Activated T-helper 1 cell treated with anti-CD3 and anti-CD28 coated beads, Interleukin-12 subunit alpha, Interleukin-12 subunit beta, Interleukin-2, Interleukin-4 antibody, amounts not matched to agents 30 ng/mL and 10 ng/mL and 1 ng/mL, durations not matched to agents 14 hours and 24 hours and 36 hours (primary cell): ENCODE measurements at places on chromosomes 5 and 9. TPM values are rescaled to one million over a fixed set of nuclear protein-coding genes. Genes with fewer than 3 reads are reported as not detected.

FOXD4 gene
- total RNA-seq = 0.13 and 0.22 TPM in 2 replicates

- no peak for DNase-seq
Measured at GRCh38 chr5:172102913-172103626, 85.0 kb downstream of the STK10 start.

- no peak for DNase-seq
Measured at GRCh38 chr9:131227112-131227958, 49.0 kb downstream of the FAM78A start.

DNA sequence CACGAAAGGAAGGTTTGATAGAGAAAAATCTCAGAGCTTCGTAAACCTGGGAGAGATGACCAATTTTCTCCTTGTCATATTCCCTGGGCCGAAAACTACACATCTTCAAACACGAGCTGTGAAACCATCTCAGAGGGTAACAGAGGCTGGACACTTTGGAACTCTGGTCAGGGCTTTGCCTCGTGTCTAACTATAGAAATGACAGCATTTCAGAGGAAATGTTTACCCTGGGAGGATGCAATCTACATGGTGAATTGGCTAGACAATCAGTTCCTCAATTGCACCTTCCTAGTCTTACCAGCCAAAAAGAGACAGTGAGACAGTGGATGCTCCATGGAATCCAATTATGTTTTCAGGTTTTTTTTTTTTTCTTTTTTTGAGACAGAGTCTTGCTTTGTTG, 108.6 kb upstream of the PPP1R2B start:
- DNase-seq = no peak

GPSM1 gene
- 18.3 and 19.1 TPM in 2 replicates for total RNA-seq

DNA sequence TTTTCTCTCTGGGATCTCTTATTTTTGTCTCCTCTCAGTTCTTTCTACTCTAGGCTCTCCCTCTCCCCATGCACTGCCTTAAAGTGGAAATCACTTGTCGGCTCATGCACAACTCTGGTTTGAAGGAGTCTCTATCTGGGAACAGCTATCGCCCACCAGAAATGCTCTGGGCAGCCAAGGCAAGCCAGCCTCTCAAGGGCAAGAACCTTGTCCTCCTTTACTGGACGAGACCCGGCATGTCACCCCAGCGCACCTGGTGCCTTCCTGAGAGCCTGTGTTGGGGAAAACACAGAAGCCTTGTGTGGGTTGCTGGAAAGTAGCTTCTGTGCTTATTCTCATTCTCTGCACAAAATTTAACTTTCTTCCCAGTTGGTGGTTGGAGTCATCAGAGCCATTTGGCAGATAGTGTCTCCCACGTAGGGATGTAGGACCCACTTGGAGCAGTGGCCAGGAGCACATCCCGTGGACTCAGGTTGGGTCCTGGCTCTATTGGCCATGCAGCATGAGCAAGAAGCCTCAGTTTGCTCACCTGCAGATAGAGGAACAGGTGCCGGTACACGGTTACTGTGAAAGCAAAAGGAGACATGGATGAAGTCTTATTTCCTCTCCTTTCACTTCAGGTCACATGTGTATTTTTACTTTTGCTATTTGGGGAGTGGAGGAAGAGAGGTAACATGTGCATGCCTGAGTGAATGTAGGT, 165.3 kb downstream of the IRX2 start:
- DNase-seq = no peak

CDO1 gene
- 0.49 and 0.66 TPM in 2 replicates for total RNA-seq

C7 gene
- not detected in 2 replicates for total RNA-seq

ADAMTSL1 gene
- total RNA-seq = not detected in 2 replicates

DNA sequence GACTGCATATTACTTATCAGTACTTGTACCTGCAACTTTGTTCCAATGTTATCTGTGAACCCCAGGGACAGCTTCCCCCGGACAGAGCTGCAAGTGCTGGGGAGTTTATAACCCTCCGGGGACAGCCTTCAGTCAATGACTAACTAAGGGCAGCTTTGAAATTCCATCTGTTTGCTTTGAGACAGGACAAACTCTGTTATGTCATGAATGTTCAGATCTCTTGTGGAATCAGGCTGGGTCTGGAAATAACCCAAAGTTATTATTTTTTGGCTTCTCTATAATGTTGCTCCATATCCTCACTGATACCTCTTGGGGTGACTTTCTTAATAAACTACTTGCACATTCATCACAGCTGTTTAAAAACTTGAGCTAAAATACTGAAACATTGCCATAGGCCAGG, 617.5 kb upstream of the TLE4 start:
- DNase-seq = no peak

TMEM215 gene
- not detected in 2 replicates for total RNA-seq

DNA sequence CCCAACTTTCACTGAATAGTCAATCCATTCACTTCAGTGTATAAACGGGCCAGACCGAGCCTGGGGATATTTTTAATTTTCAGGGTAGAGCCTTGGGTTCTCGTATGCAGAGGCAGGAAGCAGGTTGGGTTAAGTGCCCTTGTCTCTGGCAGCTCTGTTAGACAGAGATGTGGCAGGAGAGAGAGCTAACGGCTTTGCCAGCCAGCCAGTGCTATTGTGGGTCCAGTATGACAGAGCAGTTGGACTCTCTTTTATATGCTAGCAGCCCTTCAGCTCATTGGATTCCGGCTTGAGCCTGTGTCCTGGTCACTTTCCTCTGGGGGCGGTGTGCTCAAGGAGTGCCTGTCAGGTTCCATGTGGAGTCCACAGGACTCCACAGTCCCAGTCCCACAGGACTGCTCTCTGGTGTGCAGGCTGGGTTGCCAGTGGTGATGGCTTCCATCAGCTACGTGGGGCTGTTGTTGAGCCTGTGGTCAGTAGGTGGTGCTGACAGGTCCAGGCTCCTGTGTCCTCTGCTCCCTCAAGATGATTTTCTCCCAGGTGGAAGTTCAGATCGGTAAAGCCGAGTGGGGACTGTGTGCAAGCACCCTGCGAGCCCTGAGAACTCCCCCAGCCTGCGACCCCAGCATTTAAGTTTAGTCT, 14.3 kb downstream of the CLTA start:
- no peak for DNase-seq

- DNase-seq = no peak
Measured at GRCh38 chr5:72355706-72356299, 35.6 kb downstream of the PTCD2 start.

NFIL3 gene
- 124 TPM in 2 replicates for total RNA-seq

DNA sequence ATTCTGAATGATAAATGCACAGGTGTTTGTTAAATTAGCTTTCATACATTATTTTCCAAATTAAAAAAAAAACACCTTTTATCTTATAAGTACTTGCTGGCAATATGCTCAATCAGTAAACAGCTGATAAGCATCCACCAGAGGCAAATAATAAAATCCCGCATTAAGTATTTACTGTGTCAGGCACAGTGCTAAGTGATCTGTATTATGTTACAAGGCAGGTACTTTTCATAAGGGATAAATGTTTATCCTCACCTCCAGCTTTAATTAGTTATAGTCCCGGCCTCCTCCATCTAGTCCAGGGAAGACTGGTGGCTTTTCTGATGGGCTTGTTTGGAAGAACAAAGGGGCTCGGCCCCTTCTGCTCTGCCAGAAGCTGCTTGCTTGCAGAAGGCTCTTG, 40.1 kb downstream of the PFDN1 start:
- DNase-seq = no peak

- DNase-seq = no peak
Measured at GRCh38 chr5:111998871-111999270, 241.9 kb upstream of the NREP start.

- DNase-seq = no peak
Measured at GRCh38 chr5:81425569-81425968, 31.6 kb upstream of the ACOT12 start.

PALM2AKAP2 gene
- 2.2 and 5.5 TPM in 2 replicates for total RNA-seq

GRCh38 chr5:141155540-141156374, 5.9 kb downstream of the PCDHB6 start:
- DNase-seq = no peak

PGGT1B gene
- 42.7 and 42.9 TPM in 2 replicates for total RNA-seq

GRCh38 chr9:72478966-72479365, 42.4 kb upstream of the TMC1 start:
- no peak for DNase-seq

- no peak for DNase-seq
Measured at GRCh38 chr5:39360471-39361111, 3.7 kb downstream of the C9 start.

DNA sequence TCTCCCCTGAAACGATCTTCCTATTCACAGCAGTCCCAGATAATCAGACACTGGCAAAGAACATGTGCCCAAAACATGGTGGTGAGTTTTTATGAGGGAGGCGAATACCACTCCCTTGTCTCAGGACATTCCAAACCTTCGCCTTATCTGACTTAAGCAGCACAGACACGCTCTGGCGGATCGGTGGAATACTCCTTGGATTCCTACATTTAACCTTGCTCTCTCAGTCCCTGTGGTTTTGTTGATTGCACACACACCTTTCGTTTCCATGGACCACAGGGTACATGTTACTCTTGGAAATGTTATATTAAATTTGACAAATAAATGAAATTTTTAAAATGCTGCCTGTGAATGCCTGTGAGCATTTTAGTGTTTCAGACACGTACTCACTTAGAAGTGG, 87.8 kb upstream of the CPEB4 start:
- DNase-seq = no peak

SOX30 gene
- 0.12 and 0.29 TPM in 2 replicates for total RNA-seq

TMOD1 gene
- 0.81 and 0.86 TPM in 2 replicates for total RNA-seq

- DNase-seq = no peak
Measured at GRCh38 chr9:92299116-92299515, 5.6 kb upstream of the IARS1 start.

GRCh38 chr5:98104454-98105188, 668.8 kb upstream of the RGMB start:
- no peak for DNase-seq

DNA sequence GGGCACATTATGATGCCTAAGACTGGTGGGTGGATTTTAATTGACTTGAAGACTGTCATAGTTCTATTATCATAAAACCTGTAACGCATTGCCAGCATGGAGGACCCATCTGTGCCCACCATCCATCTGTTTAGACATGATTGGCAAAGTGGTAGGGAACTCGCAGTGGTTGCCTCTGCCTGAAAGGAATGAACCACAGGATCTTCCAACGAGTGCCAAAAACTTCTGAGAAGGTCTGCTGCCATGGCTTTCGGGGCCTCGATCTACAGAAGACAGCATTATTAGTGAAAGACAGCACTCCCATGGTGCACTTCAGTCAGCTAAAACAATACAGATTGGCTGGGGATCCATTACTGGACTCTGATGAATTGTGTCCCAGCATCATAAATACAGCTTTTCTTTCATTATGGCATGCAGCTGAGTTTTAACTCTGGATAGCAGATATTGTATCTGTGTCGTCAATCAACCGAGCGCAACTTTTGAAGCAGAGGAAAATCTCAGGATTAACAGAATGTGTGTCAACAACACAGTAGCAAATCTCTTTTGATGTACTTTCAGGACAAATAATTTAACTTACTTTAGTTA, 74.3 kb downstream of the ZDHHC21 start:
- DNase-seq = no peak

DNA sequence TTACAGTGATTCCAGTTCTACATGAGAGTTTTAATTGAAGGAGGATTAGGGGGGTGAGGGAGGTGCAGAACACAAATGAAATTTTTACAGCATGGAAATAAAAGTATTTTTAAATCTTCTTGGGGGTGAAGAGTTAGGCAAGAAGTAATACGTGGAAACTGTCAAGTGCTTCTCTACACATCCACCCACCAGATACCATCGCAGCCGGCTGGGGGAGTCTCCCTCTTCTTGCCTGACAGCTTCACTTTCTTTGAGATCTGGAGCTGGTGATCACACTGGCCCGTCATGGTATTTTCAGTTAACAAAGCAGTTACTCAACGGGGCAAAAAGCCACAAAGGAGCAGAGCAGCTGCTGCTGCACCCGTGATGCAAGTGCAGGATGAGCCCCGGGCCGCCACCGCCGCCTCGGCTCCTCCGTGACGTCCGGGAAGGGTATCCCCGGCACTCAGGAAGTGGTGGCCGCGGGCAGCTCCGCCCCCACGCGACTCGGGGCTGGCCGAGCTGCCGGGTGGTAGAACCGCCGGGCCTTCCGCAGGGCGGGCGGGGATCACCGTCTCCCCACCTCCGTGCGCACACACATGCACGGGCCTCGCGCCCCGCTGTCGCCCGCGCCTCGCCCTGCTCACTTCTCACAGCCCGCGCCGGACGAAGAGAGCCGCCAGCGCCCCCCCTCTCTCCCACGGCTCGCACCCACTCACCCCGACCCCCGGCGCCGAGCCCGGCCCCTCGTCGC, 2.4 kb upstream of the NR4A3 start:
- DNase-seq = peak; percentile 92

LHX3 gene
- not detected in 2 replicates for total RNA-seq

- DNase-seq = no peak
Measured at GRCh38 chr9:87829756-87830155, 52.9 kb upstream of the SPATA31E1 start.

FSD1L gene
- total RNA-seq = 3.4 and 3.5 TPM in 2 replicates

GRCh38 chr5:13179407-13180087, 764.9 kb downstream of the DNAH5 start:
- DNase-seq = no peak

GRCh38 chr9:71822456-71822855, 54.1 kb upstream of the CEMIP2 start:
- no peak for DNase-seq

DNA sequence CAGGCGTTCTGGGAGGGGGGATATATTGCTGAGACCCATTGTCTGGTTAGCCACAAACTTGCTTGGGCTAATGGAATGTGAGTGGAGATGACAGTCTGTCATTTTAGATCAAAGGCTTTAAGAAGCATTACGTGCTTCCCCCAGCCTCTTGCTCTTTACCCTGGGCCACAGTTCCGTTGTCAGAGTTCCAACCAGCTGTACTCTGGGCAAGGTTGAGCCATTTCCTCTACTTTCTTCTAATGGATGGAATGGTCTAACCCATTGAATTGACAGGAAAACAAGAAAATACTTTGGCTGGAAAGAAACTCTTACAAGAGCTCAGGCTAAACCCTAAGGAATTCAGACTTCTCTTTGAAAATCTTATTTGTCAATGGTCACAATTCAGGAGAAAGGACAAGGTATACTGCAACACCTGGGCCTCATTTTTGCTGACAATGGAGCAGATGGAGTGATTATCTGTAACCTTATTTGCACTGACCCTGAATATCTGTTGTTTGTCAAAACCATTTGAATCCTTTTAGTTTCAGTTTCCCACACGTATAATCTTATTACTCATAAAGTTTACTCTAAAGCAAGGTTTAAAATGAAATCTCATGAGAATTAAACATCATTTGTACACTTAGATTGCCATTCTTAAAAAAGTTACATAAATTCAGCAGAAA, 231.4 kb downstream of the PDE4D start:
- no peak for DNase-seq

GRCh38 chr9:128294142-128294541, 18.1 kb downstream of the SWI5 start:
- no peak for DNase-seq

- no peak for DNase-seq
Measured at GRCh38 chr5:179900711-179901110, 7.0 kb downstream of the TBC1D9B start.

DNA sequence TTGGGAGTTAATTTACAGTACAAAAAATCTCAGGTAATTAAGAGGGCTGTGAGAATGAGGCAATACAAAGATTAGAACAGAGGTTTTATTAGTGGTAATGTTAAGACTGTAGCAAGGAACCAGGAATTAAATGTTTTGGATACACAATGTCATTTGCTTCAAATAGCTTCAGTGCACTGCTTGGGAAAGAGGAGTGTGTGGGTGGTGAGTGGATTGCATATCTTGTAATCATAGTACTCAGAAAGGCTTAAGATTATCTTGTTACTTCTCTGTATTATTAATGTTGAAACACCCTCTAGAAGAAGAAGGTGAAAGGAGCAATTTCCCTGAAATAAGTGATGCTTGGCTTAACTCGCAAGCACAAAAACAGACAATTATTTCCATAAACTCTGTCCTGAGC, 21.0 kb upstream of the TBCA start:
- no peak for DNase-seq

PCDHB7 gene
- total RNA-seq = not detected in 2 replicates

GRCh38 chr9:892123-892522, 50.6 kb downstream of the DMRT1 start:
- no peak for DNase-seq
